ENCODE measurements at places on chromosomes 6 and 20.
A peak's percentile ranks its signal among the peaks of the same experiment; 100 is the strongest.

DNA sequence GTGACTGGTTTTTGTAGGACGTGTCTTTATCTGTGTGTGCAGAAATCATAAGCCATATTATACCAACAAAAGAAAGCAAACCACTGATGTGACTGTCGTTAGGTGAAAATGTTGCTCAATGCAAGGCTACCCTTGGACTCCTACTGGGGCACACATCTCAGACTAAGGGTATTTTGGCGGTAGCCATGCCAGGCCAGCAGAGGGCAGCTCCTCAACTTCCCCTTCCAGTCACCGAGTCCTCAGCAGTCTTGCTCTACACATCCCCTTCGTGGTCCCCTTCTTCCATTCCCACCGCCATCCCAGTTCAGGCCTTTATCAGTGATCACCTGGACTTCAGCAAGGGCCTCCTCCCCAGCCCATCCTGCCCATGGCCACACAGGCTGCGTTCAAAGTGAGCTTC, 113.7 kb upstream of the GGTLC1 start:
- no peaks in the 10 kb centered on the region for H3K36me3 ChIP-seq
- H3K27ac ChIP-seq: no peak overlapping the region
- no peaks in the 10 kb centered on the region for H3K4me1 ChIP-seq
- peak; percentile 13 for DNase-seq
- H3K4me3 ChIP-seq: no peak overlapping the region

DNA sequence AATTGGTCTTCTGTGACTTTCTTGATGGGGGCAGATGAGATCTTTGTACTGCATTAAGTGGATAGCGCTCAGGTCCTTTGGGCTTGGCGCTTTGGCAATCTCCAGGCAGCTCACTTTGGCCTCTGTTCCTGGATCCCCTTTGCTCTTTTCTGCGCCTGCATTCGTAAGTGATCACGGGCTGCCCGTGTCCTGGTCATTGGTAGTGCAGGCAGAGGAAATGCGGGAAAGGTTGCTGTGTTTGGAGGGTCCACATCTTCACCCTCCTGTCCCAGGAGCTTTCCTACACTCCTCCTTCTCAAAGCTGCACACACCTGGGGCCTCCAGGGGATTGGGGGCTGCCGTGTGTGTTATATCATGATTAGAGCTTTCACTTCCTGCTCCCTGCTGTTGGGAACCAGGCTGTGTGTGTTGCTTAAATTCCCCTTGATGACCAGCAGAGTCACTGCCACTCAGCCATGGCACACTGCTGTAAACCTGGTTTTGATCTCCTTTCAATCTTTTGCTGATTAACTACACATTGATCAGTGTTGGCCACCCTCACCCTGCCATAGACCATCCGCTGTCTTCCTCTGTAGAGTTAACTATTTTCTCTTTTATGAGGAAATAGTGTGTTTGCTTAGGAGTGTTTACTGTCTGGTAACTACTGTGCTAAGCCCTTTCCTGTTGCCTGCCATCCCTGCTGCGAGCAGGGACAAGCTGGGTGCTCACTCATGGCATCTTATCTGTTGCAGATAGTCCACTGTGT, 13.0 kb upstream of the SNHG17 start:
- peaks cover 18% of the 10 kb centered on the region for H3K36me3 ChIP-seq
- H3K27ac ChIP-seq: no peak overlapping the region
- peaks cover 15% of the 10 kb centered on the region for H3K4me1 ChIP-seq
- H3K4me3 ChIP-seq: no peak overlapping the region

- H3K27me3 ChIP-seq: no peaks in the 10 kb centered on the region
- no peak overlapping the region for H3K4me3 ChIP-seq
- H3K27ac ChIP-seq: no peak overlapping the region
- no peaks in the 10 kb centered on the region for H3K4me1 ChIP-seq
These were observed 367.3 kb upstream of the EPHA7 start for GRCh38 chr6:93786474-93787330.

DNA sequence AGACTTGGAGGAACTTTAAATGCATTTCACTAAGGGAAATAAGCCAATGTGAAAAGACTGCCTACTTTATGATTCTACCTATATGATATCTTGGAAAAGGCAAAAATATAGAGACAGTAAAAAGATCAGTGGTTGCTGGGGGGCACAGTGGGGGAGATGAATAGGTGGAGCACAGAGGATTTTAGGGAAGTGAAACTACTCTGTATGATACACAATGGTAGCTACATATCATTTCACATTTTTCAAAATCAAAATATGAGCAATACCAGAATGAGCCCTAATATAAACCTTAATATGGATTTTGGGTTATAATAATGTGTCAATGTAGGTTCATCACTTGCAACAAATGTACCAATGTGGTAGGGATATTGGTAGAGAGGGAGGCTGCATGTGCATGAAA, 161.4 kb upstream of the HTR1E start:
- H3K27ac ChIP-seq: no peak overlapping the region
- H3K4me1 ChIP-seq: no peaks in the 10 kb centered on the region
- no peaks in the 10 kb centered on the region for H3K27me3 ChIP-seq
- no peak for DNase-seq

DNA sequence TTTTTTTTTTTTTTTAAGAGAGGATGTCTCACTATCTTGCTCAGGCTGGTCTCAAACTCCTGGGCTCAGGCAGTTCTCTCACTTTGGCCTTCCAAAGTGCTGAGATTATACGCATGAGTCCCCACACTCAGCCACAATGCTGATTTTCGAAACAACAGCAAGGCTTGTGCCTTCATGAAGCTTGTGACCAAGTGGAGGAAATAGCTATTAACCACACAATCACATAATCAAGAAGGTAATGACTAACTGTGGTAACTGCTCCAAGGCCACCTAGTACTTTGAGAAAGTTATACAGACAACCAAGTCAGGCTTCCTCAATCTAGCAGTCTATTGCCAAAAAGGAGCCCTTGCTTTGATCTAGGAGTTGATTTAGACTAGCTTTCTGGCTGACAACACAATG, 46.3 kb downstream of the SOD2 start:
- no peaks in the 10 kb centered on the region for H3K36me3 ChIP-seq
- no peak for DNase-seq
- H3K27me3 ChIP-seq: no peaks in the 10 kb centered on the region
- H3K27ac ChIP-seq: no peak overlapping the region

DNA sequence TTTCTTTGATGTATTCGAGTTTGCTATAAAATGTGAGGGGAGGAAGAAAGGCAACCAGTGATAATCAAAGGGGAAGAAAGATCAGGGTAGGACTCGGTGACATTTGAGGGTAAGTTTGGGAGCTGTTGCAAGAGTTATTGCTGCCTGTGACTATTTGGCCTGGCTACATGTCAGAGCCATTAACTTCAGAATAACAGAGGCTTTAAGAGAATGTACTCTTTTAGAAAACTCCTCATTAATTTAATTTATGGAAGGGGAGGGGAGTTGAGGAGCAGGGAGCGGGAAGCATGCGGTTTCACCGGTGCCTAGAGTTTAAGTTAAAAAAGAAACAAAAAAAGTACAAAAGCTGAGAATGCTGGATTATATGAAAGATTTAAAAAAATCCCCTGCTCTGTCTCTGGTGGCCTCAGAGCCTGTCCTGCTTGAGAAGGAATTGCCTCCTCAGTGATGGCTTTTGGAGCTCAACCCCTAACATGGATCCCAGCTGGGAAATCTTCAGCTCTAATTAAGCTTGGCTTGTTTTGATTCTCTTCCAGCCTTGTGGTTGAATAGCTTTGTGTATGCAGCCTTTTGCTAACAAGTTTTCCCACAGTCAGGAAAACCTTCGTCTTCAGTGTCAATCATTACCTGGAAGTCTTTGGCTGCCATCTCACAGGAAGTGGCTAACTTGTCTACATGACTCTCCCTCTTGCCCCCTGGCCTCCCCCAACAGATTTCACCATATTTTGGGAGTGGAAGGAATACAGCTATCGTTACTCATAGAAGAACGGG, 238.2 kb downstream of the SOX4 start:
- no peaks in the 10 kb centered on the region for H3K27me3 ChIP-seq
- no peak for DNase-seq
- H3K4me1 ChIP-seq: peaks cover 44% of the 10 kb centered on the region
- no peak overlapping the region for H3K27ac ChIP-seq
- no peak overlapping the region for H3K4me3 ChIP-seq

DNA sequence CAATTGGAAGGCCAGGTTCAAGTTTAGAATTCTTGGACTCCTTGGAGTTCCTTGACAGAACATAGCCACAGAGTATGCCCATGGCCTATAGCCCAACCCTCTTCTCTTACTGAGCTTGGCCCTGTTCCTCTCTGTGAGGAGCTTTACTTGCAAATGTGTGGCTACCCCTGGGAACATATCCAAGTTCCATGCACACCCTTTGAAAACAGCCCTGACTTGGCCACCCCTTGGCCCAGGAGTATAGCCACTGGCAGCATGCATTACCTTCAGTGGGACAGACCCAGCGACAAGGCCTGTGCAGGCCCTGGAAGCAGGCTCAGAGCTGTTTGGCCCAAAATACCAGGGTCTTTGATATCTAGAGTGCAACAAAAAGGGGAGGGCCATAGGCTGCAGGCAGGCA, 19.5 kb upstream of the MAS1 start:
- no peaks in the 10 kb centered on the region for H3K36me3 ChIP-seq
- peaks cover 5% of the 10 kb centered on the region for H3K27me3 ChIP-seq
- DNase-seq: no peak
- no peaks in the 10 kb centered on the region for H3K4me1 ChIP-seq
- no peak overlapping the region for H3K27ac ChIP-seq

DNA sequence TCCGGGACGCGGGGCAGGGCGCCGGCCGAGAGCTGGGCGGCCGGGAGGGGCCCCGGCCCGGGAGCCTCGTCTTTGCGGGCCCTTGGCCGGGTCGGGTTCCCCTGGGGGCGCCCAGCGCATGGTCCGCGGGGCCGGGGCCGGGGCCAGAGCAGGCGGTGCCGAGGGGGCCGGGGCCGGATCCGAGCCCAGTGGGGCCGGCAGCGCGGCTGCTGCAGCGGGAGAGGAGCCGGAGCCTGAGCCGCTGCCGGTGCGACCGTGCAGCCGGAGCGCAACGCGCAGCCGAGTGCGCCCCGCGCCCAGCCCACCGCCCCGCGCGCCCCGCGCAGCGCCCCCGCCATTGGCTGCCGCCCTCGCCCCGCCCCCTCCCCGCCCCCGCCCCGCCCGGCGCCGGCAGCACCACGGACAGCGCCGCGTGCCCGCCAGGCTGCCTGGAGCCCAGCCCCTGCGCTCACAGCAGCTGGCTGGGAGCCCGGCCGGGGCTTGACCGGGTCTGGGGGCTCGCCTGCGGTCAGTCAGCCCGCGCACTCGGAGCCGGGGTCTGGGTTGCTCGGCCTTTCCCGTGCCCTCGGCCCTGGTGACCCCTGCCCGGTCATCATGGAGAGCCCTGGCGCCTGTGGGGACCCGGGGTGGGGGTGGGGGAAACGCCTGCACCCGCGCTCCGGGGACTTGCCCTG, at the start of gene HRH3:
TSS of gene HRH3 (minus strand) at position 287 of the 674 bp plus-strand sequence. CDS start 308 bp downstream, outside the sequence.
- peaks cover 4% of the 10 kb centered on the region for H3K4me1 ChIP-seq
- H3K4me3 ChIP-seq: peak within 1 kb of the TSS; percentile 45
- H3K27ac ChIP-seq: no peak within 1 kb of the TSS
- no peaks in the 10 kb centered on the region for H3K36me3 ChIP-seq

DNA sequence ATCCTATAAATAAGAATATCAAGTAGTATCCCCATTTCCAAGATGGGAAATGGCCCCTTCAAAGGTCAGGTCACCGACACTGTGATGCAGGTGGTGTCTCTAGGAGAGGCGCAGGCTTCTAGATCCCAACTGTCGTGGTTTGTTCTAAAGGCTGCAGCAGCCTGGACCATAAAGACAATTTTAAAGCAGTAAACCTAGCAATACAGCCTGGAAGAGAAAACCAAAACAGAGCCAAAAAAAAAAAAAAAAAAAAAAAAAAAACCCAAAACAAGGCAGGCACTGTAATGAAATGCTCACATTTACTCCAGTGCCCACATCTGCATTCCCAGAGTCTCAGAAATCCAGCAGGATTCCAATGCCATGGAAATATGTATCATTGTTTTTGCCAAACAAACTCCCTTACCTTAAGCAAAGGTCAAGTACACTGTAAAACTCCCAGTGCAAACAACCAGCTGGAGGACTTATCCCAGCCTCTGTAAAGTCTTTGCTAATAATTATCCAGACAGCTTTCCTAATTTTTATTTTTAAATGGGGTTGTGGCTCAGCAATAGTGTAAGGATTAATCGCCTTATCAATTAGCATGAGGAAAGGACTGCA, 98.2 kb downstream of the PSMG4 start:
- H3K36me3 ChIP-seq: no peaks in the 10 kb centered on the region
- no peak for DNase-seq
- H3K27ac ChIP-seq: peak overlapping the region; percentile 63
- H3K4me3 ChIP-seq: no peak overlapping the region
- no peaks in the 10 kb centered on the region for H3K27me3 ChIP-seq

GRCh38 chr20:9128568-9128967, 59.7 kb downstream of the PLCB4 start:
- no peaks in the 10 kb centered on the region for H3K27me3 ChIP-seq
- H3K4me3 ChIP-seq: no peak overlapping the region
- H3K27ac ChIP-seq: no peak overlapping the region
- no peaks in the 10 kb centered on the region for H3K4me1 ChIP-seq
- DNase-seq: no peak
- H3K36me3 ChIP-seq: no peaks in the 10 kb centered on the region

GRCh38 chr6:150290429-150290828, 78.4 kb upstream of the IYD start:
- peaks cover 2% of the 10 kb centered on the region for H3K27me3 ChIP-seq
- no peak overlapping the region for H3K4me3 ChIP-seq
- no peaks in the 10 kb centered on the region for H3K4me1 ChIP-seq
- H3K27ac ChIP-seq: no peak overlapping the region
- H3K36me3 ChIP-seq: no peaks in the 10 kb centered on the region

DNA sequence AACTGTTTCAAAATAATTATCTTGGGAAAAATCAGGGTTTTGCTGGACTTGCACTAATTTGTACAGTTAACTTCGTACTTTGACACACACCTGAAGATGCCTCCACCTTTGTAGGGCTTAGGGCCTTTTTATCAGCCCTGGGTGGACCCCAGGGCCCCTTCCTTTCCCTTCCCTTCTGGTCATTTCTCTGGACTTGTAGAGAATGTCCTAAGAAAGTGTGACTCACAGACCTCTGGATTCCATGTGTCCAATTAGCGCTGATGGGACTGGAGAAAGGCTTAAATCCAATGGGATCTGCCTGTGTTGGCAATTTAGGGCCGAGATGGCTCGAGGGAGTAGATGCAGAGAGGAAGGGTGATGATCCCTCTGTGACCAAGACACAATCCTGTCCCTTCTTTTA, 9.3 kb downstream of the TRIM15 start:
- H3K27ac ChIP-seq: no peak overlapping the region
- peaks cover 4% of the 10 kb centered on the region for H3K4me1 ChIP-seq

DNA sequence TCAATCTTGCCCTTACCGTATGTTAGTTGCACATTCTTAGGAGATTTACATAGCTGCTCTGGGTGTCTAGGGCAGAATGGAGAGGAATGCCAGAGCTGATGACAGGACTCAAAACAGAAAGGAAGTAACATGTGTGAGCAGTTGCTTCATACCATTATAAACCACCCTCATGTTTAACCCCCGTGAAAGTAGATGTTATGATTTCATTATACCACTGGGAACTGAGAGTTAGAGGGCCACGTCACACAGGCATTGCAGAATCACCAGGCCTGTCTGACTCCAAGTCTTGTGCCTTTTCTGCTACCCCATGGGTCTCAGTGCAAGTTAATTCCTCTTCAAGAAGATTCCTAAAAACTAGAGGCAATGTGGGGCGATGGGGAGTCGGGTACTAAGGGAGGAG, 23.5 kb upstream of the SIM1 start:
- no peaks in the 10 kb centered on the region for H3K4me1 ChIP-seq
- no peak for DNase-seq
- H3K4me3 ChIP-seq: no peak overlapping the region
- peaks cover 2% of the 10 kb centered on the region for H3K27me3 ChIP-seq
- H3K27ac ChIP-seq: no peak overlapping the region
- H3K36me3 ChIP-seq: no peaks in the 10 kb centered on the region
